Activated gamma-delta T cell (primary cell): ENCODE measurements at places on chromosomes 12 and 14.

- no peak for DNase-seq
Measured at GRCh38 chr12:25558586-25558985, 5.5 kb upstream of the LMNTD1 start.

DNA sequence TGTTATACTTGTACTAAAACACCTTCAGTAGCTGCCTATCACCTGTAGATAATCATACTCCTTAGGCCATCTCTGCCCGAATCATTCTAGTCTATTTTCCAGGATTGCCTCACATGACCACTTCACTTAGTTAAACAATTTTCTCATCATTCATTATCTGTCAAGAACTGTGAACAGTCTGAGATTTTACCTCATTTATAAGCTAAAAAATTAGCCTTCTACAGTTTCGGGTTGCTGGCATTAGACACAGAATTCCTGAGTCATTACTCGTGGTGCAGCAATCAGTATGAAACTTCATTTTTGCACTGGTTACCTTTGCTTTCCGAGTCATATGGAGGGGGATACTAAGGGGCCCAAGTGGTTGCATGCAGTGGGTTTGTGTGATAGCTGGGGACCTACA is 57.6 kb upstream of the OTOGL start:
- no peak for DNase-seq

DNA sequence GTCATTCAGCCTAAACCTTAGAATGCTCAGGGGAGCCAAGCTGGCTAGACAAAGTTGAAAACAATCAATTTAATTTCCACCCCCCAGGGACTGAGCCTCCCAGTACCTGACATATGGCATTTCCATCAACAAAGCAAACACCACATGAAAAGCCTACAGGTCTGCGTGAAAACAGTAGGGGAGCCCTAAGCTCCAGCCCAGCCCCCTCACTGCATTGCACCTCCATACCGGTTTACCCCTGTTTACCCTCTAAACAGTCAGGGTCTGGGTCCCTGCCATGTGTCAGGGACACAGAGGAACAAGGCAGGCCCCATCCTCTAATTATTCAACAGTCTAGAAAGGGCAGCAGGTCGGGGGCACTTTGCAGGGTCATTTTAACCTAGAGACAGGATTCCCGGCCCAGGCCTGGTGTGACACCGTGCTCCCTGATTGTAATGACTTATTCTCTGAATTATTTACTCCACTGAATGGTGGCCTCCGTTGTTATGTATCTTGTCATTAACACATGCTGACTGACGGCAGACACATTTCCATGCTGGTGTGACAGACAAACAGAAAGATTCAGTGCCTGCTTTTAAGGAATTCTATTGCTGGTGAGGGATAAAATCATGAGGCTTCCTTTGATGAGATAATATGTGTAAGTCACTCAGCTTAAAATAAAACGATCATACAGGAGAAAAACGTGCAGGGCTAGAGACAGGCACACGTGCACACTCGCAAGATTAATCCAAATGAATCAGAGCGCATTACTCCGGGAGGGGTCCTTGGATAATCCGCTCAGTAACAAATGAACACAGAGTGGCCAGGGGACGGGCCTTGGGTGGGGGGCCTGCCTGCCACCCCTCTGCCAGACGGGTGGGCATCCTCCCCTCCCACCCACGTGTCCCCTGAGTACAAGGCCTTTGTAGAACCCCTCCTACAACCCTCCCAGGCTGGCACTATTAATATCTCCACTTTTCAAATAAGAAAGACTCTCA is 23.2 kb downstream of the CCDC88C start:
- no peak for DNase-seq

GRCh38 chr14:94394025-94394493 is 5.7 kb upstream of the SERPINA1 start:
- DNase-seq = no peak
